Neural cell (in vitro differentiated cells): ENCODE measurements at places on chromosomes 7 and 10. TPM values are rescaled to one million over a fixed set of nuclear protein-coding genes. Genes with fewer than 3 reads are reported as not detected.

Gene ITGB8
- polyA plus RNA-seq: 11.2 and 12.2 TPM in 2 replicates

Gene ZNF107
- polyA plus RNA-seq: 7.9 and 8.0 TPM in 2 replicates

Gene MSS51
- polyA plus RNA-seq: 4.7 and 8.3 TPM in 2 replicates

Gene CCDC172
- not detected in 2 replicates for polyA plus RNA-seq

Gene CPXM2
- not detected in 2 replicates for polyA plus RNA-seq

Gene SOSTDC1
- 0.24 and 0.52 TPM in 2 replicates for polyA plus RNA-seq

Gene SLC18A3
- polyA plus RNA-seq: not detected in 2 replicates

Gene SFRP4
- not detected in 2 replicates for polyA plus RNA-seq

Gene PRSS1
- not detected in 2 replicates for polyA plus RNA-seq
